ENCODE measurements at places on chromosomes 5 and 9.

DNA sequence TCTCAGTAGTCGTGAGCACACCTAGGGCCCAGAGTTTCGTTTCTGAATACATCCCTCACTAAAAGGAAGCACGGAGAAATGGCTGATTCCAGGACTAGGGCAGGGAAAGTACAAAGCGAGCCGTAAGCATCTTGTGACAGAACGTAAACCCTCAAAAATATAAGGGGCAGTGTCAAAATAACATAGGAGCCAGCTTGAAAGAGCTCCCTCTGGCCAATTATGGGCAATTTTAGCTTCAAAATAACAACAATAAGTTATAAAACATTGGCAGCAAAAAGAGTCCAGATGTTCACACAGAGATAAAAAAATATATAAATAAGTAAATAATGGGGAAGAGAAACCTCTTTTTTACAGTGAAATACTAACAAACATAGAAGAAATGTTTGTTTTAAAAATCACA is 18.5 kb upstream of the GLIS3 start:
- no peak for DNase-seq

GRCh38 chr5:58362135-58362534 is 97.8 kb downstream of the PLK2 start:
- DNase-seq, result no peak

DNA sequence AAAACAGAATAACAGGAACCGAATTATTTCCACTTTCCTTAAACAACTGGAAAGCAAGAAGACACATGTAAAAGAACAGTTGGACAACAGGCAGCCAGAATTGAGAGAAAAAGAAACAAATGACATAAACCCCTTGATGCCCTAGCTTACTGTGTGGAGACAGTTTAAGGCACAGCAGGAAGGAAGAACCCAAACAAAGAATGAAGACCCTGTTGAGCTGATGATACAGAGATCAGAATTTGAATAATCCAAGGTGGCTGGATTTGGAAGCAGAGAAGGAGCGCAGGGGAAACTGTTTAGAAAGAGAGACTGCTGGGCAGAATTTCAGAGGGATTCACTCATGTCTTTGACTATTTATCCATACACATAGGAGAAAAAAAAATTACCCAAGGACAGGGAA is 316.3 kb upstream of the POU5F2 start:
- no peak for DNase-seq

DNA sequence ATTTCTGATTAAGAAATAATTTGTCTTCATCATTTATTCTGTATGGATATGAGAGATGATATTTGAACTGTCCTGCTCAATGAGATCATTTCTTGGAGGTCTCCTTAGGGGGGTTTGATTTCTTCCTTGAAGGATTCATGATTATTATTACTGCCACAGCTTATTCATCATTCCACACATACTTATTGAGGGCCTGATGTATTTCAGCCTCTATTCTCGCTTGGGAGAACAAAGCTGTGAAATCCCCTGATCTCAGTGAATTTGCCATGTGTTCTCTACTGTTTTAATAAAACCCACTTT is 36.9 kb downstream of the PARP8 start:
- DNase-seq, result no peak

DNA sequence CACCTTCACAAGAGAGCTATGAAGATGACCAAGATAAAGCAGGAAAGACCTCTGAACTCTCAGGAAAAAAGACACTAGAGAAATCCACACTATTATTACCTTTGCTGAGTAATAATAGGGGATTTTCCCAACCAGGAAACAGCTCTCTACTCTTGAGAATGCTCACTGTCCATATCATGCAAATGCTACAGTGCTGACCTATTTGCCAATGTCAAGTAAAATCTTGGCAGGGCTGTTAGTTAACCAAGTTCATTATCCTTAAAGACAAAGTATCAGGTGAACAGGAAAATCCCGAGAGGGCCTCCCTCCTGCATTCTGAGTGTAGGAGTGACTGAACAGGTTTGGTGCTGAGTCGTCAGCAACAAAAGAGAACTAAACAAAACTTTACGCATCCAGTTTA is 306.6 kb downstream of the ACTL7B start:
- DNase-seq, result no peak

- no peak for DNase-seq
These were observed 175.8 kb upstream of the CHD1 start for GRCh38 chr5:99104538-99105132.

GRCh38 chr5:57715296-57715695 is 232.7 kb upstream of the ACTBL2 start:
- no peak for DNase-seq

DNA sequence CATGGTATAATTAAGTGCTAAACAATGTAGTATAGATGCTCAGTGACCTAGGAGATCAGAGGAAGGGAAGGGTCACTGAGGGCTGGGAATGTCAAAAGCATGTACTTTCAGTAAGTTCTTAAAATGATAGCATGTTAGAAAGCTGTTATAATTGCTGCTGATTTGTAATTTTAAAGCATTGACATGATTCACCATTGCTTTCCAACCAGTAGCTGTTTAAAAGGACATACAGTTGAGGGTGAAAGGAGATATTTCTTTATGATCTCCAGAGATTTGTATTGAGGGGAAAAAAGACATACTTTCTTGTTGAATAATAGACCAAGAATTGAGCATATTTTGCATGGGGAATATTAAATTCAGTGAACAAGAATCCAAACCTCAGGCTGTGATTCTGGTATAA is 1.2 kb upstream of the SLC1A3 start:
- DNase-seq, result no peak

DNA sequence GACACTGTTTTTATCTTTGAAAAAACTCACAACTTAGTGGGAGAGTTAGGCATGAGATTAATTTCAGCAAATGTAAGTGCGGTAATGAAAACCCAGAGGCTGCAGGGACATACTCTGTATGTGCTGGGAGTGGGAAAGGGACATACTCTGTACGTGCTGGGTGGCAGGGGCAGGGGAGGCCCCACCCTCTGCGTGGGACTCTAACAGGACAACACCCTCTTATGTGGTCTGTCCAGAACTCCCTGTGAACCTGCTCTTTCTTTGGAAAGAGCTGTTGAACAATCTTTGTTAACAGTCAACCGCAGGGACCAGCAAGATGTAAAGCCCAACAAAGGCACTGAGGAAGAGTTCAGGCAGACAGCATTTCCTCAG is 2.4 kb downstream of the MLANA start:
- DNase-seq, result no peak

DNA sequence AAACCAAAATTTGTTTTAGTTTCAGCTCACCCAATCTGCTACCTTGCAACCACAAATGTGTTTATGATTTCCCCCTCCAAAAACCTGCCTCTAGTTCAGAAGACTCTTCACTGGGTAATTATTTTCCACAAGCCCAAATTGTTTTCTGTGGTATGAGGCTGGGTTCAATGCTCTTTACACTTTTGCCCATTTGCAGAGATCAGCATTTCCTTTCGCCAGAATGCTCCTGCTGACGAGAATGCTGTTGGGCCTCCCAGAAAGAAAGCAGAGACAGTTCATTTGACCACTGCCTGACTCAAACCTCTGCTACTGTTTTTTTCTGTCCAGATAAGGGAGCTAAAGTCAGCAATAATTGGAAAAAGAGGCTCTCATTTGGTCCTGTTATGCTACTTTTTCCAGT is 427.3 kb downstream of the PDE4D start:
- no peak for DNase-seq

DNA sequence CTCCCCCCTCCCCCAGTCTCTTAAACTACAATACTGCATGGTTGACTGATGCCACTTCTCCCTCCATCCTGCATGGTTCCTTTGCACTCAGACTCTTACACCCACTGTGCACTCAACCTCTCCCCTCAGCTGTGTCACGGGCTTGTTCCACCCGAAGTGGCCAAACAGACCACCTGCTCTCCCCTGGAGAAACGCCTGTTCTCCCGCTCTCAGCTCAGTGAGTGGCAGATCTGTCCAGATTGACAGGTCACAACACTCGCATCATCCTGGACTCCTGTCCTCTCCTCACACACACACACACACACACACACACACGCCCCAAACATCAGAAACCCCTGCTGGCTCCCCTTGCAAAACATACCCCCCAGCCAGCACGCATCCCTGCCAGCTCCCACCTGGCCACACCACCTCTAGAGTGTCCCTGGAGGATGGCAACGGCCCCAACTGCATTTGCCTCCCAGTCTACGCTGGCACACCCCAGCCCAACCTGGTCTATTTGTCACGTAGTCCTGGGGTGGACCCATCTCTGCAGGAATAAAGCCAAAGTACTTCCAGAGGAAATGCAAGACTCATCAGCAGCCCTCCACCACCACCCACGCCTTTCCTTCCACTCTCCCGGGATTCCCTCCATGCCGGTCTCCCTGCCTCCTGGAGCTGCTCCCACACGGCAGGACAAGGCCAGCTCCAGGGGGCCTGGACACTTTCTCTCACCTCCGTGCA is 2.9 kb downstream of the OR2V1 start:
- no peak for DNase-seq

Data from GM04503 (cell line).